ENCODE measurements at places on chromosomes 4 and X.

- DNase-seq: no peak
Observed at GRCh38 chr4:71537551-71538065, 198.8 kb downstream of the SLC4A4 start.

- no peak for DNase-seq
Observed at GRCh38 chr4:182449930-182450439, 206.8 kb downstream of the TENM3 start.

DNA sequence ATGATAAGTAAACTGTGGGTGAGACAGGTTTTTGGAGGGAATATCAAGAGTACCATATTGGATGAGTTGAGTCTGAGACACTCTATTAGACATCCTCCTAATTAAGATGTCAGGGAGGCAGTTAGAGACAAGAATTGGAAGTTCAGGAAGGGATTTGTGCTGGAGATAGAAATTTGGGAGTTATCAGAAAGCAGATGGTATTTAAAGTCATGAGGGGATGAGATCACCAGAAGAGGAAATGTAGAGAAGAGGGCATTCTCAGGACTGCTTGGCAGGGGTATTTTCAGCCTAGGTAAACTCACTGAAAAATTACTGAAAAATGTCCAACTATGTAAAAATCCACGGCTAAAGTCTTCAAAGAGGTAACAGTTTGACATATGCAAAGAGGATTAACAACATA, 161.6 kb upstream of the PGRMC2 start:
- no peak for DNase-seq

DNA sequence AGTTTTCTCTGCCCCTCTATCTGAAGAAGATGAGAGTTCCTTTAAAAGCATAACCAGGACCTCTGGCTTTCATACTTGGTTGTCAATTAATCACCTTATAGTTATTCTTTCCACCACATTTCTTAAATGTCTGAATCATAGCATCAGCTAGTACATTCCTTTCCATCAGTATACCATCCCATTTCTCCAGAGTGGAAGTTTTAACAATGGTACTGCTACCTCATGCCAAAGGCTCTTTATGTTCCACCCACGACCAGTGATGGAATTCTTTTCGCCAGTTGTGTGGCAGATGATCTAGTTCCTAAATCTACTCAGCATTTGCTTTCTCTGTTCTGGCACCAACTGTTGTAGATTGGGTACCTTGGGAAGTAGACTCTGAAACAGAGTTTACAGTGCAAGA, 379.8 kb downstream of the ZNF674 start:
- no peak for DNase-seq

GRCh38 chrX:95953564-95953963, 731.1 kb upstream of the DIAPH2 start:
- no peak for DNase-seq

DNA sequence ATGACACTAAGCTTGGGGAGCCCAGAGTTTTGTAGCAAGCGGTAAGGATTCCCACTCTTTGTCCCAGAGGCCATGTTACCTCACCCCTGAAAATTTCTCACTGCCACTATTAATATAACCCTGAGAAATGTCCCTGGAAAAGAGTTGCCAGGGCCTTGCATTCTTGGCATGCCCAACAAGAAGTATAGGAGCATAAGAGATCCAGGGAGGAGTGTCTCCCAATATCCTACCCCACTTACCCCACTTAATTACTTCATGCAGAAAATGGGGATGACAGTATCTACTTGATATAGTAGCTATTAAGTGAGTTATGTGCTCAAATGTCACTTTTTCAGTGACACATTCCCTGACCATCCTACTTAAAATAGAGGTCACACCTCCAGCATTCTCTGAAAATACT, 120.5 kb upstream of the C1GALT1C1 start:
- no peak for DNase-seq

DNA sequence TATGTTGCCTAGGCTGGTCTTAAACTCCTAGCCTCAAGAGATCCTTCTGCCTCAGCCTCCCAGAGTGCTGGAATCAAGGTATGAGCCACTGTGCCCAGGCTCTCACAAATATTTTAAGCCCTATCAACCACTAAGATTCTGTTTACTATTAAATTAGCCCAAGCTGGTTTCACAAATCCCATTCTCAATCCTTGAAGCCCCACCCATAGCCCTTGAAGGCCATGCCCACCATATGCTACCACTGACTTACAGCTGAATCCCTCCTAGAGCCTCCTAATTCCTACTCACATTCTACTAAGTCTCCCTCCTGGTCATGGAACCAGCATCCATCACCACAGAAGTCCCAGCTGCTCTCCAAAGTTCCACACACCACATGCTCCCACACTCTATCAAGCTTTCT, 9.7 kb downstream of the GRIPAP1 start:
- DNase-seq: no peak

DNA sequence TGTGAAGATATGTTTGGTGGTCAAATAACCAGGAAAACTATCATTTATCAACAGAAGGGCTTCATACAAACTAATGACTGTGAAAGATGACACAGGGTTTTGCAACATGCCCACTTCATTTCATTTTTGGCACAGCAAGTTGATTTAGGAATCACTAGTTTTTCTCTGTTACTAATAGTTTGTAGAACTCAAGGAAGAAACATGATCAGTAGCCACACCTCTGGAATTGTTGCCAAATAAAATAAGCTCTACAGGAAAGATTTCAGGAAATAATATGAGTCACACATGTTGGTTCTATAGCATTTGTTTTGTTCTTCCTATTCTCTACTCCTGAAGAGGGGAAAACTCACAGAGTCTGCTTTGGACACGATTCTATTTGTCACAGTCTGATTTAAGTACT, 255.4 kb downstream of the TLL1 start:
- no peak for DNase-seq

DNA sequence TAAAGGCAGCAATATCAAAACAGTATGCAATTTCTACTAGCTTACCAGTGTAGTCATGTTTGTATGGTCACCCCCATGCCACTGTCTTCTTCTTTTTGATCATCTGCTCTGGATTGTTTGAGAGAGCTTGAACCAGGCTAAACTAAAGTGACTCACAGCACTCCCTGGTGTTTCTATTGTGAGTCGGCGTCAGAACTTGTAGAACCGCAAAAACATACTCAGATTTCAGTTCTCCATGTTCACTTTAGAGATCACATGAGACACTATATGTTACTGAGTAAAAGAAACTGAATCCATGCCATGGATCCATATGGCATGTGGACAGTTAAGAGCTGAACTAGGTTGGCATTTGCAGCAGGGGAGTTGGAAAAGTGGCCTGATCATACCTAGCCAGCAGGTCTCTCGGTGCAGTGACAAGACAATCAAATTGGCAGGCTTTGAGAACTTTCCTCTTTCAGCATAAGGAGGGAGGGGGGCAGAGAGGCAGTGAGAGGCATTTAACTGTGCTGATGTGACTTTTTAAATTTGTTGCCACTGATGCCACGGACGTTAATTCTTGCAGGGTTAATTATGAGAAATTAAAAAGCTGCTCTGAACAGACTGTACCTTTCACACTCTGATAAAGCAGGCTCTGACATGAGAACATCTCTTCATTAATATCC, 88.4 kb downstream of the AFF2 start:
- no peak for DNase-seq

DNA sequence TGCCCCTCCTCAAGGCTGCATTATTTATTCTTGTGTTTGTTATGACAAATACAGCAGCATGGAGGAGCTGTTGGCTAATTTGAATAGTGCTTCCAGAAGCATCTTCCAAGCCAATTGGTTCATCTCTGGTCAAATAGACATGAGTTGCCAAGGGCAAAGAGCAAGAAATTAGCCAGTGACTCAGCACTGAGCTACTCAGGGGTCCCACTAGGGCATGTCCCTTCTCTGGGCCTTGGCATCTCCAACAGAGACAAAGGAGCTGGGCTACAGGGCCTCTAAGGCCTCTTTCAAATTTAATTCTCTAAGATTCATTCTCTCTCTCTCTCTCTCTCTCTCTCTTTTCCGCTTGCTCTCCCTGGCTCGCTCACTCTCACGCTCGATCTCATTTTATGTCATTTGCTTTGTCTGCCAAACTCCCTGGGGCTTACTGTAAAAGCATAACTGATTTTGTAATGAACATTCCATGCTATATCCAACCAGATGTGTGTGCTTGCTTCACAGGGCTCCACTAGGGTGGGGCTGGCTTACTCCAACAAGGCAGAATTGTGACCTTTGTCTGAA, 86.7 kb upstream of the MAGEA4 start:
- DNase-seq: no peak

- no peak for DNase-seq
Observed at GRCh38 chr4:120709991-120710390, 212.5 kb downstream of the PRDM5 start.

GRCh38 chr4:85701861-85702321, 226.9 kb downstream of the ARHGAP24 start:
- DNase-seq: no peak

- DNase-seq: no peak
Observed at GRCh38 chr4:81870275-81870674, 398.6 kb upstream of the RASGEF1B start.

GRCh38 chrX:138986866-138987265, 275.3 kb upstream of the FGF13 start:
- no peak for DNase-seq

- DNase-seq: no peak
Observed at GRCh38 chr4:26873391-26874026, 12.9 kb downstream of the STIM2 start.

DNA sequence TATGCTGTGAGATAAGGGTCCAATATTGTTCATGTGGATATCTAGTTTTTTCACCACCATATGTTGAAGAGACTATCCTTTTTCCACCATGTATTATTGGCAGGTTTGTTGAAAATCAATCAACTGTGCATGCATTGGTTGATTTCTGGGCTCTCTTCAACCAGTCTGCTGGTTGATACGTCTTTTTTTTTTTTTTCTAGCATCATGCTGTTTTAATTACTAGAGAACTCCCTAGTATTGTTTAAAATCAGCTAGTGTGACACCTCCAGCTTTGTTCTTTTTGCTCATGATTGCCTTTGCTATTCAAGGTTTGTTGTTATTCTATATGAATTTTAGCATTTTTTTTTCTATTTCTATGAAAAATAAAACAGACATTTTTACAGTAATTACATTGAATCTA, 123.9 kb downstream of the SLC7A11 start:
- no peak for DNase-seq

DNA sequence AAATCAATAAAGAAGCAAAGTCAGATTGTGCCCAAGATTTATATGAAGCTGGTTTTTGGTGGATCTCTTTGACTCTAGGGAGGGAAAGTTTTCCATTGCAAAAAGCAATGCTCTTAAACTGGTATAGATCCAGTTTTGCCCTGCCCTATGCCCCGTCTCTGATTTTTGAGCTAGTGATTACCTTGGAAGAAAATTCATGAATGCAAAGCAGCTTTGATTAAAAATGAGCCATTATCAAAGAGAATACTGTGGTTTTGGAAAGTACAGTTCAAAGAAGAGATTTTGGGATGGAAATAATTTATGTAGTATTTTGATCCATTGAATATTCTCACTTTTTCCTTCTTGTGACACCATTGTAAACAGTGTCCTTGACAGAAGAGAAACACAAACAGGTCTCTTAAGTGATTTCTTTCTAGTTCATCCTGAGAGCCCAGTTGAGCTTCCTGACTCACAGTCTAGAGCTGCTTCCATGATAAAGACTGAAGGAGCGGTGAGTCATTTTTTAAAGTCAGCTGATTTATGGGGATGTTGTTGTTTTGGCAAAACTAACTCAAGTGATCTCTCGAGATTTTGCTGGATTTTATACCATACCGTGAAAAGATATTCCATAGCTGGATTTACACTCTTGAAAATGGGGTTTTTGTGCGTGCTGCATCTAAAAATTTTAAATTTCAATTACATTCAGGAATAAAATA, 76.7 kb downstream of the AFF1 start:
- DNase-seq: no peak

DNA sequence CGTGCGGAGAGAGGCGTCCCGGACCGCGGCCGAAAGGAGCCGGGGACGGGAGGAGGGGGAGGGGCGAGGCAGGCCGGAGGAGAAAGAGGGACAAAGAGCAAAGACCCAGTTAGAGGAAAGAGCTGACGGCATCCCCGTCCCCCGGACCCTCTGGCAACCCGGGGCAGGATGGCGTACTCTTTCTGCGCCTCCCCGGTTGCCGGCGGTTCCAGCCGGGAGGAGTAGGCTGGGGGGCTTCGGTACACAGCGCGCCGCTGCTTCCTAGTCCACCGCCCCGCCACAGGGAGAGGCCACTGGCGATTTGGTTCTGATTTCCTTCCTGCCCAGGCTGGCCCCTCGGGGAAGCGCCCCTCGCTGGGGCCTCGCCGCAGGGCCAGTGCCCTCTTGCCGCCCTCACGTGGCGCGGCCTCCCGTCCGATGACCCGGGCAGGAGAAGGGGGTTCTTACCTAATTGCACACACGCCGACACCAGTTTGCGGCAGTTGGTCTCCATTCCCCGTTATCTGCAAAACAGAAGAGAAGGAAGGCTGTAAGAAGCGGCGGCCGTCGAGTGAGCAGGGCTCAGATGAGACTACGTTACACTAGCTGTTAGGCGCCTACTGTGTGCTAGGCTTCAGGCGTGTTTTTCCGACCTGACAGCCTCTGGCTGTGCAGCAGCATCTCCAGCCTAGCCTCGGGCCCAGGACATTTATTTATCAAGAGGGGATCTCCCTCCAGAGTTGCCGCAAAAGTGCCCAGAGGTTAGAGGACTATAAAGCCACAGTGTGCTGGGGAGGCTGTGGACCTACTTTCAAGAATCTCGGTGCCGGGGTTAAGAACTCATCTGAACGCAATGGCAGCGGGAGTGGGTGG, 9.9 kb upstream of the PITX2 start:
- no peak for DNase-seq

DNA sequence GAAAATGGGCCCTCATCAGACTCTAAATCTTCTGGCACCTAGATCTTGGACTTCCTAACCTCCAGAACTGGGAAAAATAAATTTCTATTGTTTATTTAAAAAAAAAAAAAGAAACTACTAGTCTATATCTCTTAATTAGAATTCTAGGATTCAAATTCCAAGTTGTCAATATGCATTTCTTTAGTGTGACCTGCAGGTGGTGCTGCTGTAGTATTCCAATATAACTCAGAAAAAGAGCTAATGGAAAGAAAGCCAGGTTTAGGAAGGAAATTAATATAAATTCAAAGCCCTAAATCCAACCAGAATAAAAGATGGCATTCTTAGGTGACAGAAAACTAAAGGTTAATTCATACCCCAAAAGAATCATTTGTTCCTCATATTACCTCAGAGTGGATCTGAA, 80.0 kb upstream of the NALF2 start:
- DNase-seq: no peak

GRCh38 chrX:122913134-122913533, 270.9 kb upstream of the GRIA3 start:
- DNase-seq: no peak

DNA sequence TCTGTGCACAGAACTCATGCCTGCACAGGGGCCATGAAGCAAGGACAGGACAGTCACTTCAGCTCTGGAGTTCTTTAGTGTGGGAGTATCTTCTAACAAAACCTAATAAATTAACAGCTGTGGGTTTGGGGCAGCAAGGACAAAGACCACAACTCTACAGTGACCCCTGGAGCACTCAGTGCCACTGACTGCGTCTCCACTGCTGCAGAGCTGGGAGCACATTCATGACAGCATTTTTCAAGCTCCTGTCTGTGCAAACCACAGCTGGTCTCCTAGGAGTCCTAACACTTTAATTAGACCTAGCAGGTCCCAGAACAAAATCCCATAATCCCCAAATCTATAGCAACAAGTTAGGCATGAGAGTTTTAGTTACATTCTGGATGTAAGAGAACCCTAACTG, 76.5 kb downstream of the RTL9 start:
- no peak for DNase-seq

Measured in H1 (cell line).